Uterus (tissue), 4 donors: ENCODE measurements at places on chromosomes 3 and 15. TPM values are rescaled to one million over a fixed set of nuclear protein-coding genes. Genes with fewer than 3 reads are reported as not detected.

ACAN gene
- not detected for total RNA-seq

NRG4 gene
- 0.21 TPM for total RNA-seq

DNA sequence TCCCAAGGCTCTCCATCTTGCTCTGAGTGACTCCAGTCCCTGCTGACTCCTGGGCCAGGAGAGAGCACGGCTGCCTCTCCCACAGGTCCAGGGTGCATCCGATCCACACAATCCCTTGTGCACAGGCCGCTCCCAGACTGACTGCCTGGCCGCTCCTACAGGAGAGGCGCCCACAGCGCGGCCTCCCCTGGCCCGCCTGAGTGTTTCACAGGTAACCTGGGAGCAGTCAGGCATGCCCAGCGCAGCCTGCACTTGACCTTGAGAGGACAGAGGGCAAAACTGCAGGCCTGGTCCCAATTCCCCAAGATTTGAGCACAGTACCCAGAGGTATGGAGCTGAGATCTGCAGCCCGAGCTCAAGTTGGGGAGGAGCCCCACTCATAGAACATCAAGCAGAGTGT is 490.2 kb downstream of the CNTN6 start:
- H3K36me3 ChIP-seq = no peaks in the 10 kb centered on the region
- no peaks in the 10 kb centered on the region for H3K4me1 ChIP-seq
- no peak overlapping the region for H3K27ac ChIP-seq
- DNase-seq = no peak

GRCh38 chr3:122349171-122349570 is 24.1 kb downstream of the CSTA start:
- H3K4me3 ChIP-seq = no peak overlapping the region
- H3K36me3 ChIP-seq = no peaks in the 10 kb centered on the region
- H3K4me1 ChIP-seq = no peaks in the 10 kb centered on the region
- H3K27ac ChIP-seq = no peak overlapping the region

PCLAF gene
- total RNA-seq = not detected

DNA sequence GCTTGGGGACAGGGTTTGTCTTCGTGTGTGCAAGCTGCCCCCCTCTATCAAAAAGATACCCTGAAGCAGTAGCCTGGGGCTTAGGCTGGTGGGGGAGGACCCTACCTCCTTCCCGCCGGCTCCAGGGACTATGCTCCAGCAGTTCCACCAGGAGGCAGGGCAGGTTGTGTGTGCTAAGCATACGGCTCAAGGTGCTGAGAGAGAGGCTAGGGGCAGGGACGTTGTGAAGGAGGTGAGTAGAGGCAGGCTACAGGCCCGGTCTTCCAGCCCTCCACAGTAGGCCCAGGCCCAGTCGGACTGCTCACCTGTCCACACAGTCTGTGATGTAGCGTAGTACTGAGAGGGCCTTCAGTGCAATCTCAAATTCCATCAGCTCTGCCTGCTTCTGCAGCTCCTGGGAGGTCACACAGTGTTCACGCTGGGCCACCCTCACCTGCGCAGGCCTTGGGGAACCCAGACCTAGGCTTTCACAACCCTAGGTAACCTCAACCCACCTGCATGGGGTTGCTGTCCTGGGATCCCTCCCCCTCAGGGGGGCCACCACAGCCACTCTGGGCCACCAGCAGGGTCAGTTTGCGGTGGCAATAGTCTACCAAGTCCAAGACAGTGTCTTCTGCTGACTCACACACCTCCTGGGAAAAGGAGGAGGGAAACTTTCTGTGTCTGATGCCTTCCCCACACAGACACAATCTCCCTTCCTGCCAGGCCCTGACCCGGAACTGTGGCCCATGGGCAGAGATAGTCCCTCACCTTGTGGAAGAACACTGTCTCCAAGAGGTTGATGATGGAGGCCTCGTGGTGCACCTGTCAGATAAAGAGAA is 2.4 kb upstream of the RASSF1 start:
- no peaks in the 10 kb centered on the region for H3K27me3 ChIP-seq
- H3K27ac ChIP-seq = no peak overlapping the region
- no peak for DNase-seq
- H3K4me3 ChIP-seq = no peak overlapping the region
- no peaks in the 10 kb centered on the region for H3K4me1 ChIP-seq

SKOR1 gene
- total RNA-seq = 0.35 TPM

ATP13A5 gene
- total RNA-seq = not detected

DNA sequence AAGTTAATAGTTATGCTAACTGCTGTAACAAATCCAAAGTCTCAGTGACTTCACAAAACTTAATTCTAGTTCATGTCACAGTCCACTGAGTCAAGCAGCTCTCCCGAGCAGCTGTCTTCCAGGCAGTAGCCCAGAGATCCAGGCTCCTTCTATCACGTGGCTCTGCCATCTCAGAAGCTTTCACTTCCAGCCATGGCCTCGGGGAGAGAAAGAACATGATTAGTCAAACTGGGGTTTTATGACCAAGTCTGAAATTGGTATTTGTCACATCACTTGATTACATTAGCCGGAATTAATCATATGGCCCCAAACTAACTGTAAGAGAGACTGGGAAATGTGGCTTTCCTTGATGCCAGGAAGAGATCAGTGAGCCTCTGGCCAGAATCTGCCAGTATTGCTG is 70.2 kb upstream of the DGKG start:
- H3K27me3 ChIP-seq = no peaks in the 10 kb centered on the region
- DNase-seq = no peak
- no peak overlapping the region for H3K27ac ChIP-seq

SLC38A3 gene
- not detected for total RNA-seq

DNA sequence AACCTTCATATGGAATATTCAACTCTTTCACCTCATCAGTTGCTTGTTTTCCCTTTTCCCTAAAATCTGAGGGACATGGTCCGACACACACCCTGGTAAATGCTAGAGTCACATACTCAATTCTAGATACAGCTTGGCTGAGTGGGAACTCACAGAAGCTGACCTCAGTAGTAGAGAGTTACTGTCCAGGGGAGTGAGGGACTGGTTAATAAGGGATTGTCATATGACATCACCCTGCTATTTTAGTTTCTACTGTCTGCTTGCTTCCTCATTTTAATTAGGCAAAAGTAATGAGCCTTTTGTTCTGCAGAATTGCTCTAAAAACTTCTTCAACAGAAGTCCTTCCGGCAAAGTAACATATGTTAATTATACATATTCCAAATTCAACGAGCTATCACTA is 244.5 kb downstream of the ZIC4 start:
- H3K36me3 ChIP-seq = no peaks in the 10 kb centered on the region
- H3K27me3 ChIP-seq = no peaks in the 10 kb centered on the region
- H3K4me3 ChIP-seq = no peak overlapping the region
- no peak overlapping the region for H3K27ac ChIP-seq

DNA sequence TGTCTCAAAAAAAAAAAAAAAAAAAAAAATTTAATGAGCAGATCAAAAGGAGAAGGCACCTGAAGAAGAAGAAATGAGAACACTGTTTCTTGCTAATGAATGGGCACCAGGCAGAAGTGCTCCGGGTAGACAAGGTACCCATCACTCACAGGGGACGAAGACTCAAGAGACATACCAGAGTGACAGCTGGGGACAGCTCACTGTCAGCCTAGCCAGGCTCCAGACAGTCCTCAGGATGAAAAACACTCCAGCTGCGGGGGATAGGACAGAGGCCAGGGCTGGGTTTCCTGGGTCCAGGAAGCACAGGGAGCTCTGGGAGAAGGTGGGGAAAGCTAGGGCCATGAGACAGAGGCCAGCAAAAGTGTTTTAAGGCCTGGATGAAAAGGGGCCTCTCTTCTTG is 48.5 kb upstream of the PARL start:
- DNase-seq = no peak
- H3K4me1 ChIP-seq = no peaks in the 10 kb centered on the region
- H3K36me3 ChIP-seq = no peaks in the 10 kb centered on the region
- H3K4me3 ChIP-seq = no peak overlapping the region

DNA sequence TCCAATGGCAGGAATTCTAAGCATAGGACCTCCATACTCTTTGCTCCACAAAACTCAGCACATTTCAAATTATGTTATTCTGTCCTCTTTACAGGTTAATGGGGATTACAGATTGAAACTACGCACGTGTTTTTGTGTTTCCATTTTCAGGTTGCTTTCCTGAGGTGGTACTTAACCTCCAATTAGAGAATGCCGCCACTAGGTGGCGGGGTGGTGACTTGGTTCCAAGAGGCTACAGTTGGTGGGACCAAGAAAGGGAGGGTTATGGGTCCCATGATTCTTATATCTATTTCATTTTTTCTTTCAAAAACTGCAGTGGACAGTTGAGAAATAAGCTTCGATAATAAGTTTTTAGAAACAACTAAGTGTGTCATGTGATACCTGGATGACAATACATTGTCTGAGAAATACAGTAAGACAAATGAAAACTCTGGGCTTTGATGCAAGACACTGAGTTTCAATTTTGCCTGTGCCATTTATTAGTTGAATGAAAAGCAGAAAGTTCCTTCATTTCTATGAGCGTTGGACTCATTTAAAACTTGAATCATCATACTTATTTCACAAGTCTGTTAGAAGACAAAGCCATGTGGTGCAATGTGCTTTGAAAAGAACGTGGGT is 539.0 kb downstream of the FGF12 start:
- no peaks in the 10 kb centered on the region for H3K36me3 ChIP-seq
- DNase-seq = no peak
- no peaks in the 10 kb centered on the region for H3K4me1 ChIP-seq
- H3K27ac ChIP-seq = no peak overlapping the region

HTR3E gene
- not detected for total RNA-seq

TGM5 gene
- total RNA-seq = not detected

DNA sequence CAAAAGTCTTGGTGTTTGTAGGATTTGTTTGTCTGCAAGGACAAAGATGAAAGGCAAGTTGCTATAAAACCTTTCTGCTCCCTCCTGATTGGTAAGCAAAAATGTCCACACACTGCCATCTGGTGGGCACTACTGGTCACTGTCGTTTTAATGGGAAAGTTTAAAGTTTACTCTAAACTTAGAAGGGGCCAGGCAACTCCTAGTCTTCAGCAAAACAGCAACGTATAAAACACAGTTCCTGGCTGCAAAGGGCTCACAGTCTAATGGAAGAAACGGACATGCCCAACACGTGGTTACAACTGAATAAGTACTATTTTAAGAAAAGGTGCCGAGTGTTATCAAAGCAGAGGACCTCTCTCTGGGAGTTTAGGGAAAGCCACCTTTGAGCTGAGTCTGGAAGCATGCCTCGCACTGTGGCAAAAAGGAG is 23.7 kb upstream of the TPRG1 start:
- H3K27ac ChIP-seq = peak overlapping the region; percentile 66
- H3K4me1 ChIP-seq = peaks cover 15% of the 10 kb centered on the region
- no peaks in the 10 kb centered on the region for H3K36me3 ChIP-seq
- peak; percentile 80 for DNase-seq
- no peaks in the 10 kb centered on the region for H3K27me3 ChIP-seq

DNA sequence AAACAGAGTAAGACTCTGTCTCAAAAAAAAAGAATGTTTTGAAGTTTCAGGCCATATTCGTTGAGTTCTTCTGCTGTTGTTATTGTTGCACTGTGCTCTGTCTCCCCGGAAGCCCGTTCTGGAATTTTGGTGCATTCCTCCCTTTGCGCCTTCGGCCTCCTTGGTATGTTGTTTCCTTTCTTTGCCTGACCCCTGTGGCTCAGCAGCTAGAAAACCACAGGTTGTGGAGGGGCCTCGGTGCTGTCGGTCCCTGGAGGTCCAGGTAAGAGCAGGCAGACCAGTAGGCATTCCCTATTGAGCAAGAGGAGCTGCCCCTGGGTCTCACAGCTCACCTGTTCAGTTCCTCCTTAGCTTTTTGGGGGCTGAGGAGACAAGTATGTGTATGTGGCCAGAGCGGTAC is 51.0 kb upstream of the DLG1 start:
- no peak overlapping the region for H3K27ac ChIP-seq
- no peak overlapping the region for H3K4me3 ChIP-seq
- H3K4me1 ChIP-seq = peaks cover 4% of the 10 kb centered on the region
- DNase-seq = no peak
- no peaks in the 10 kb centered on the region for H3K36me3 ChIP-seq

- no peaks in the 10 kb centered on the region for H3K36me3 ChIP-seq
- no peaks in the 10 kb centered on the region for H3K4me1 ChIP-seq
- DNase-seq = peak; percentile 80
- H3K4me3 ChIP-seq = peak overlapping the region; percentile 74
These were observed 748.5 kb downstream of the ROBO1 start for GRCh38 chr3:79019137-79019923.

DNA sequence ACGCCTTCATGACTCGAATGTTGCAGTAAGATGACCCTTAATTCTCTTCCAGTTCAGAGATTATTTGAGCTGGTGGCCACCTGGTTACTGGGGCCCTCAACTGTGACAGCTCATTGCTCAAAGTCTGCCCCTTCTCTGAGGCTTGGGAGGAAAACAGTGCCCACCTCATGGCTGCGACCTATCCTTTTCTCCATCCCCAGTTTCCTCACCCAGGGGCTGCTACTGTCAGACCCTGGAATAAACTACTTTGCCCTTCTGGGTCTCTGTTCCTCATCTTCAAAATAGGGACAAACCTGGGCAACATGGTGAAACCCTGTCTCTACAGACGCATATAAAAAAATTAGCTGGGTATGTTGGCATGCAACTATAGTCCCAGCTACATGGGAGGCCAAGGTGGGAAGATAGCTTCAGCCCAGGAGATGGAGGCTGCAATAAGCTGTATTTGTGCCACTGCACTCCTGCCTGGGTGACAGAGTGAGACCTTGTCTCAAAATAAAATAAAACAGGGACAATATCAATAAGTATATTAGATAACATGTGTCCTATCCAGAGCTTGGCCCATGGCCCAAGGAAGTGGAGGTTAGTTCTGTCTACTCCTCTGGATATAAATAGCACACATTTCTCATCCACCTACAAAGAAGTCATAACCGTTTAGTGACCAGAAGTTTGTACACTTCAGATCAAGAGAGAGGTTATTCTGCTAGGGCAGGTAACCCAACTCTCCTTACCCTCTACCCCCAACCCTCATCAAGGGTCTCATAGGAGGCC is 2.2 kb upstream of the RASL12 start:
- no peak for DNase-seq
- peaks cover 16% of the 10 kb centered on the region for H3K4me1 ChIP-seq
- H3K27me3 ChIP-seq = no peaks in the 10 kb centered on the region
- peak overlapping the region; percentile 80 for H3K27ac ChIP-seq

TMEM207 gene
- not detected for total RNA-seq

DNA sequence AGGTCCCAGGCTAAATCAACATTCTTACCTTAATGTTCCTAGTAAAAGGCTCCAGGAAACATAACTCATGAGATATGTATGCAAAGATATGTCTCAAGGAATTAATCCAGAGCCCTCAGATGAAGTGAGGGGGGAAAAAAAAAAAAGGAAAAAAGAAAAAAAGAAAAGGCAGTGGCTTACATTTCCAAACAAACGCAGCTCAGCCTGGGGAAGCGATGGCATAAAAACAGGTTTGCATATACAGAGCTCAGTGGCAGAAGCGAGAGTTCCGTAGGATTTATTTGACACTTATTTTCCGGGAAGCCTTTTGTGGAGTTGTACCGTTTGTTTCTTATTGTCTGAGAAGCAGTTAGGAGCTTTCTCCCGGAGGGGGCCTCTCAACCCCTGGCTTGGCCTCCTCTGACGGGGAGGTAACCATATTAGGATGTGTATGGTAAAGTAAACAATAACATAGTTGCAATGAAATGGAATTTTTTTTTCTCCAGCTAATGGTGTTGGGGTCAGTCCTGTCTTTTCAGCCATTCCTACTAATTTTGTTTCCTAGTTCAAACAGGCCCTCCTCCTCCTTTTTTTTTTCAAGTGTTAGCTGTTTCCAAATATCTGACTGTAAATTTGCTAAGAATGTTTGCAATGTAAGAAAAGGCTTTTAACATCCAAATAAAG is 338.6 kb downstream of the FOXP1 start:
- DNase-seq = peak; percentile 27
- H3K36me3 ChIP-seq = no peaks in the 10 kb centered on the region
- no peaks in the 10 kb centered on the region for H3K4me1 ChIP-seq
- peak overlapping the region; percentile 69 for H3K27ac ChIP-seq
- peak overlapping the region; percentile 22 for H3K4me3 ChIP-seq
